Progenitor cell of endocrine pancreas (in vitro differentiated cells): ENCODE measurements at places on chromosomes 3 and 15. TPM values are rescaled to one million over a fixed set of nuclear protein-coding genes. Genes with fewer than 3 reads are reported as not detected.

GRCh38 chr3:129644836-129645235 is 38.4 kb upstream of the PLXND1 start:
- no peaks in the 10 kb centered on the region for H3K27me3 ChIP-seq
- no peak for DNase-seq
- peak overlapping the region; percentile 63 for H3K27ac ChIP-seq
- H3K4me3 ChIP-seq: no peak overlapping the region

Gene MORC1
- total RNA-seq: not detected in 2 replicates

DNA sequence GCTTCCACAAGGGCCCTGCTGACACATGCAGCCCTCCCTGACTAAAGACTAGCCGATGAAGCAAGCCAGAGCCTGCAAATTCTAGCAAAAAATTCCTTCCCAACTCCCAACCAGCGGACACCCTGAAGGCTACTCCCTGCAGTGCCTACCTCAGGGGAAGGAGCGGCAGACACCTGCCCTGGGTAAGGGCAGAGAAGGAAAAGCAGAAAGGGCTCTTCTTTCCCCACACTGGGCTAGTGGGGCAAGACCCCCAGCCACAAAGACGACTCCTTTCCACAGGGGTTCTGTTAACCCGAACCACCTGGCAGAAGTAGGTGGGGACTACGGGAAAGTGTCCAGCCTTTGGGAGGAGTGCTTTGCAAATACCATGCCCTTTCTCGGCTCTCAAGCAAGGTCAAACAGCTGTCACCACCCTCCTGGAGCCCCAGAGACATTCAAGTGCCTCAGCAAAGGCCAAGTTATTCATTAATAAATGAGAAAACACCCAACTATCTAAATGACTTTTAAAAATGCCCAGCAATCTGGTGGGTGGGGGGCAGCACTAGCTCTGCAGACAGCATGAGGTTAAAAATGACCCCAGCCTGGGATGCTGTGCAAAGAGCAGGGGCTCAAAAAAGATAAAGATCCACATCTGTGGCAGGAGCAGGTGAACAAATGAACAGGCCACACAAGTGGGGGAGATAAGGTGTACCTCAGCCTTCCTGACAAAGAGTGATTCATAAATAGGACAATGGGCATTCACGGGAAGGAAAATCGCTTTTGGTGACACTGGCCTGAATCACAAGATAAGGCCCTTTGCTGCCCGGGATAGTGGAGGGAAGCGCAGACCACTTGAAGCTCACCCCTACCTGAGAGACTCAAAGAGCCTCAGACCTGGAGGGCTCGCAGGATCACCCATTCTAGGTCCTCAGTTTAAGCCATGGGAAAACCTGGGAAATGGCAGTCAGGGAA is 33.0 kb downstream of the CCDC12 start:
- H3K4me3 ChIP-seq: peak overlapping the region; percentile 68
- H3K27ac ChIP-seq: peak overlapping the region; percentile 90
- H3K36me3 ChIP-seq: peaks cover 21% of the 10 kb centered on the region
- no peak for DNase-seq
- no peaks in the 10 kb centered on the region for H3K27me3 ChIP-seq

Gene MASP1
- total RNA-seq: 0.60 and 1.6 TPM in 2 replicates

DNA sequence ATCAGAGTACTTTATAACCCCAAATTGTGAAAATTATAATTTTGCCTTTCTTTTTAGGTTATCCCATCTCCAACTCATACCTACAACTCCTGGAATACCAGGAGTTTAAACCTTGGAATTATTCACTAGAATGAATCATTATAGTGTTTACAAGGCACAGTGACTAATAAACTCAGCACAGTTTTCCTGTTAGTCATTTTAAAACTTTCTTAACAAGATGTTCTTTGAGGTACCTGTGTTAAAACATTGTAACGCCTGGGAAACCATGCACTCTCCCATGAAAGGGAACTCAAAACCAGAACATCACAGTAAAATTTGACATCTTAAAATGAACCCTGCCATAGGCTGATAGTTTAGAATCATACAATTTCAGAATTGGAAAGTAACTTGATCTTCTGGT is 132.4 kb upstream of the OSTN start:
- H3K4me1 ChIP-seq: no peaks in the 10 kb centered on the region
- DNase-seq: no peak
- H3K36me3 ChIP-seq: no peaks in the 10 kb centered on the region
- no peak overlapping the region for H3K27ac ChIP-seq
- no peak overlapping the region for H3K4me3 ChIP-seq

DNA sequence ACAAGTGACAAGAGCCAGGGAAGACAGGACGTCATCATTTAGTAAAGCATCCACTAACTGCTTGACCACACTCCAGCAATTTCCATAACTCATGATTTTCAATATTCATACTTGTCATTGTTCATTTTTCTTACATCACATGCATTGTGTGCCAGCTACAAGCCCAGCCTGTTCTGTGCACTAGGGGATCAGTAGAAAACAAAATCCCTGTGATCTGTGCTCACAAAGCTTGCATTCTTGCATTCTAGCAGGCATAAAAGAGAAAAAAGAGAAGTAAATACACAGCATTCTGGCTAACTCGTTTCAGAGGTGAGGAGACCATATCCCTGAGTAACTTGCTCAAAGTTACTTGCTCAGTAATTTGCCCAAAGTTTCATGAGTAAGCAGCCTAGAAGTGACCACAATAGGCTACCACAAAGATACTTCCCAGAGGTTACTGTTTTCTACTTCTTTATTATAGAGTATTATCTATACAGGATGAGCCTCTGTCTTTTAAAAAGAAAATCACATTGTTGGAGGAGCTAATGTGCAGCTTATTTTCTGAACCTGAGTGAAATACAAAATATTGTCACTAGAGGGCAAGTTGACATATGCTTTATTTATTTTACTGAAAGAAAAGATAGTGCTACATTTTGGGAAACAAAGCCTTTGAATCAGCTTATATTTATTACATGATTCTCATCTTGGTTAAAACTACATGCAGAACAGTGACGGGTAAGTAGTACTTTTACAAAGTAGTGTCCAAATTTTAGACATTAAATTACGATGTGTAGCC is 701.4 kb upstream of the LMCD1 start:
- H3K27ac ChIP-seq: no peak overlapping the region
- peaks cover 4% of the 10 kb centered on the region for H3K27me3 ChIP-seq
- no peaks in the 10 kb centered on the region for H3K4me1 ChIP-seq
- no peak for DNase-seq

DNA sequence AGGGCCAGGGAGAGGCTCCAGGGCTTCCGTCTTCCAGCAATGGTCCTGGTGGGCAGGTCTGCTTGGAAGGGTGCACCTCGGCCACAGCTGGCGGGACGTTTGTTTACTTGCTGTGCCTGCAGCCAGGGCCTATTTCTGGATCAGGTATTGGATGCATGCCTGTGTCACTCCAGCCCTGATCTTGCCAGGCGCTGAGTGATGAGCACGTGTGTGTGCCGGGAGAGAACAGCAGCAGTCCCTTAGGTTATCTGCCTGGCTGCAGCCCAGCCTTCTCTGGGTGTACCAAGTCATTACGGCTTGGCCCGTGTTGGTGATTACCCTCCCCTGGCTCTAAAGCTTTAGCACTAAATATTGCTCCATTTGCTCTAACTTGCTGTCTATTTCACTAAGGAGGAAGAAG is 14.9 kb downstream of the CCDC32 start:
- H3K36me3 ChIP-seq: peaks cover 9% of the 10 kb centered on the region
- H3K4me3 ChIP-seq: no peak overlapping the region
- H3K4me1 ChIP-seq: peaks cover 7% of the 10 kb centered on the region
- no peak overlapping the region for H3K27ac ChIP-seq
- DNase-seq: no peak
- H3K27me3 ChIP-seq: no peaks in the 10 kb centered on the region

Gene SLC2A2
- total RNA-seq: 1.5 TPM in 2 replicates

Gene MITF
- 15.7 and 19.4 TPM in 2 replicates for total RNA-seq
